ENCODE measurements at places on chromosomes 2 and 18.
A peak's percentile ranks its signal among the peaks of the same experiment; 100 is the strongest.

DNA sequence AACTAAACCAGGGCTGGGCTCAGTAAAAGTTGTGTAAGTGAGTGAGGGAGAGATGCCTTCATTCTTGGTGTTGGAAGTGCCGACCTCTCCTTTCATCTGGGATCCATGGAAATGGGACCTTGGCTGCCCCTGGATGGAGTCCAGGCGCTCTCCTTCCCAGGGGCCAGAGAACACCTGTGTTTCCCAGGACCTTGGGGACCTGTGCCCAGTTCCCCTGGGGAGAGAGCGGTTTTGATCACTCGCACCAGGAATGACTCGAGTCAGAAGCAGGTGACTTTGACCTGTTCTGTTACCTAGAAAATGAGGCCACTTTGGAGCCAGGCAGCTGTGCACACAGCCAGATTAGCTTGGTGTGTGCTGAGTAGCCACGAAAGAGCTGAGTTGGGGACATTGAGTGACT, 97.3 kb downstream of the SH3BP4 start:
- no peak overlapping the region for H3K4me3 ChIP-seq
- no peaks in the 10 kb centered on the region for H3K27me3 ChIP-seq
- no peak for DNase-seq
- peaks cover 32% of the 10 kb centered on the region for H3K36me3 ChIP-seq
- no peak overlapping the region for H3K27ac ChIP-seq

DNA sequence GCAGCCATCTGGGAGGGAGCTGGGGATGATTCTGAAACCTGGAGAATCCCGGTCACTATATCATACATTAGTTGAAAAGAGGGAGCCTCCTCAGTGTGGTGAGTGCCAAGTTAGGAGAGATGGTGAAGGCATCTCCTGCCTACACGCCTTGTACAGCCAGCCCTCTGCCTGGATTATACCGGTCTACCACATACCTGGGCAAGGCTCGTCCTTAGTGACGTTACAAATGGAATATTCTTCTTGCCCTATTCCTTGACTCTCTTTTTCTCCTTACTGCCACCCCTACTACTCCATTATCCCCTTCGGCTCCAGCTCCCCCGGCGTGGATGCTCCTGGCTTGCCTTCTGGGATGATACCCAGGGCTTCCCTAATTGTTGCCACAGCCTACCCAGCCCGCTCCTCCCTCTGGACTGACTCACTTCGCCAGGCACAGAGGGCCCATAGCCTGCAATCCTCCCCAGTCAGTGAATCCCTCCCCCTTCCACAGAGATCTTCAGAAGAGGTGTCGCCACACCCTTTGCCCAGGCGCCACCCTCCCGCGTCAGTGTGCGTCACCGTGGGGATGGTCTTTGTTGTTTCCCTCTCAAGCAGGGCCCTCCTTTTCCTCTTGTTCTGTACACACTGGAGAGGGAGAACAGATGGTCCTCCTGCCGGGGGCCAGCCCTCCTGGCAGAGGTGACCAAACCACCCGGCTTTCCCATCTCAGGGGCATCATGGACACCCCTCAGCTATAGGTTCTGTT, 115.2 kb upstream of the EPAS1 start:
- H3K27ac ChIP-seq = no peak overlapping the region
- no peaks in the 10 kb centered on the region for H3K36me3 ChIP-seq
- H3K4me1 ChIP-seq = peaks cover 13% of the 10 kb centered on the region
- H3K4me3 ChIP-seq = no peak overlapping the region

DNA sequence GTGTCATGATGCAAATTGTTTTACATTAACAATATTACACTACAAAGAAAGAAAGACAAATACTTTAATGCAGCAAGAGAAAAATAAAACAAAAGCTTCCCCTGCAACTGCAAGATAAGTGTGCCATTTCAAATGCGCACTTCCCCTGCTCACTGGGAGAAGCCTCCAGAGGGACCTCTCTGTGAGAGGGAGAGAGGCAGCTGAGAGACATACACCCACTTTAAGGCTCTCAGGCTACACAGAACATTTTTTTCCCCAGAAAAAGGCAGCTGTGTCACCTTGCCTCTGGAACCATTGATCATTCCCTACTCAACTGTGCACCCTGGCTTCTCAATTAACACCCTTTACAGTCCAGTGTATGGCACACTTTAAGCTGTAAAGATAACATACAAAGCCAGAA, 75.2 kb downstream of the DPP4 start:
- no peak overlapping the region for H3K4me3 ChIP-seq
- no peaks in the 10 kb centered on the region for H3K27me3 ChIP-seq
- no peak overlapping the region for H3K27ac ChIP-seq
- H3K36me3 ChIP-seq = no peaks in the 10 kb centered on the region
- no peaks in the 10 kb centered on the region for H3K4me1 ChIP-seq
- DNase-seq = no peak

- no peak overlapping the region for H3K27ac ChIP-seq
- H3K4me3 ChIP-seq = no peak overlapping the region
- peaks cover 8% of the 10 kb centered on the region for H3K4me1 ChIP-seq
- H3K36me3 ChIP-seq = no peaks in the 10 kb centered on the region
- no peak for DNase-seq
Measured at GRCh38 chr2:44964752-44965236, 23.3 kb downstream of the SIX3 start.

- H3K27me3 ChIP-seq = no peaks in the 10 kb centered on the region
- no peaks in the 10 kb centered on the region for H3K4me1 ChIP-seq
- no peak overlapping the region for H3K27ac ChIP-seq
- DNase-seq = no peak
- H3K36me3 ChIP-seq = no peaks in the 10 kb centered on the region
Measured at GRCh38 chr18:74773171-74773624, 175.5 kb downstream of the ZNF407 start.

DNA sequence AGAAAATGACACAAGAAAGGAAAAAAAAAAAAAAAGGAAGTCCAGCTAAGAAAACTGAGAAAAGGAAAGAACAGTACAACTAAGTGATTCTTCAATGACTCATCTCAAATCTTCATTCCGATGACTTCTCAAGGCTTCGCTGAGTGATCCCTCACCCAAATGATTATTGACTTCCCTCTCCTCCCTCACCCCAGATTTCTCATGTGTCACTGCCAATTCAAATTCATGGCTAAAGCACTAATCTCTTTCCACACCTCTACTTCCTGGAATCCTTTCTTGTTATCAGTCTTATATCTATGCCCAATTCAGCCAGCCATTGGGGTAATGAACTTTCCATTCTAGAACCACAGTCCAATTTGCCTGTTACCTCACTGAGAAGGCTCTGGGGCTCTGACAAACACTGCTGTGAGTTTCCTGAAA, 7.2 kb upstream of the ABCB11 start:
- DNase-seq = peak; percentile 45
- peak overlapping the region; percentile 41 for H3K4me3 ChIP-seq
- no peaks in the 10 kb centered on the region for H3K27me3 ChIP-seq
- H3K36me3 ChIP-seq = no peaks in the 10 kb centered on the region
- peak overlapping the region; percentile 71 for H3K27ac ChIP-seq

DNA sequence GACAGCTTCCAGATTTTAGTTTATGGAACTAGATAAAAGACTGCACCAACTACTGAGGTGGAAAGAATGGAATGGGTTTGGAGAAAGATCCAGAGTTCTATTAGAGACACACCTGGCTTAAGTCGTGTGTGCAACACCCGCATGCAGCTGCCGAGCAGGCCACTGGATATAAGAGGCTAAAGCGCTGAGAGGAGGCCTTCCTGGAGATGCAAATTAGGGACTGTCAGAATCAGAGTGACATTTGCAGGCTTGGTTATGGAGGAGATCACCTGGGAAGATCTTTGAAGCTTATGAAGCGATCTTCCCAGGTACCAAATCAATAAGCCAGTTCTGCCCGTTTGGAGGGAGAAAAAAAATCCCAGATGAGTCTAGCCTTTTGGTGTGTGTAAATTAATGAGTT, 30.4 kb upstream of the KLHL29 start:
- no peak overlapping the region for H3K27ac ChIP-seq
- peaks cover 29% of the 10 kb centered on the region for H3K27me3 ChIP-seq
